Psoas muscle (tissue), 8 donors: ENCODE measurements at places on chromosomes 16 and 17.

DNA sequence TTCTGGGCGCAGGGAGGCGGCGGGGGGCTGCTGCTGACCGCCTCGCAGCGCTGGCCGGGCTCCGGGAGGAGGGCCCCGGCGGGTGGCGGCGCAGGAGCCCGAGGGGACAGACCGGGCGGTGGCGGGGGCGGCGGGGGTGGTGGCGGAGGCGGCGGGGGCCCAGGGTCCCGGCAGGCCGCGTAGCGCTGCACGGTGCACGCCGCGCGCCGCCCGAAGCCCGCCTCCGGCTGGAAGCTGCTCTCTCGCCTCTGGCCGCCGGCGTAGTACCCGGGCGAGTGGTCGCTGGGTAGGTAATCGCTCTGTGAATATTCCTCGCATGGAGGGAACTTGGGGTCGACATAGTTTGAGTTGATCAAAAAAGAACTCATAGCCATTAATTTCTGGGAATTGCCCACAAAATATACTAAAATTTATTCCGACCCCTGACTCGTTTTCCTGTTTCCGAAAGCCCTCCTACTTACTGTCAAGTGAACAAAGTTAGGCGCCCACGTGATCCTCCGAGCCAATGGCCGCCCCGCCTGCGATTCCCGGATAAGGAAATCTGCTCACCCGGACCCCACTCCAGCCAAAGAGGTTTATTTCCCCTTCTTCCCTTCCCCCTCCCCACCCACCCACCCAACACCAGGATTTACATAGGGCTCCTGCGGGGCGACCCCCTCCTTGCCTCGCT is at the start of gene HOXB4:
Gene HOXB4 (minus strand): TSS at position 405 of the 670 bp plus-strand sequence. CDS start 31 bp downstream, at position 374.
- peak; percentile 80 for DNase-seq

- DNase-seq: no peak
Measured at GRCh38 chr16:62036101-62036801, at the start of gene CDH8. Gene CDH8, minus strand, starts transcription at chr16:62036438. Its CDS starts 15,035 bp downstream, at chr16:62021403.

DNA sequence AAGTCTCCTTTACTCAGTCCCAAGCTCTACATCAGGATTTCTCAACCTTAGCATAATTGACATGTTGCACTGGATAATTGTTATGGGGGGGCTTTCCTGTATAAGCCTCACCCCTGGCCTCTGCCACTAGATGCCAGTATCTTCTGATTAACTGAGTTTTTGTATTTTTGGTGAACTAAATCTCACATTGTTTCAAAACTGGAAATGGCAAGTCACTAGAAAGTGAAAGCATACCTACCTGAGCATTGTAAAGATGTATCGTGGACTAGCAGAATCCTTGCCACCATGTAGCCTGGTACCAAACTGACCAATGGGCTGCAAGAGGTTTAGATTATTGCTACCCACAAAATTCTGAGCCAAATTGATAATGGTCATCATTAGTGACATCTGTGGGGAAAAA is 15.0 kb downstream of the TOP2A start:
- DNase-seq: no peak

DNA sequence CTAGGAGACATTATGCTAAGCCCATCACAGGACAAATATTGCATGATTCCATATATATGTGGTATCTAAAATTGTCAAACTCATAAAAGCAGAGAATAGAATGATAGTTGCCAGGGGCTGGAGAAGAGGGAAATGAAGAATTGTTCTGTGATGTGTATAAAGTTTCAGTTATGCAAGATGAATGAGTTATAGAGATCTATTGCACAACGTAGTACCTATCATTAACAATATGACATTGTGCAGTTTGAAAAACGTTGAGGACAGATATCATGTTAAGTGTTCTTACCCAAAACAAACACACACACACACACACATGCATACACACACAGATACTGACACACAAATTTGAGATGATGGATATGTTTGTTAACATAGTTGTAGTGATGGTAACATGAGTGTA is 871.6 kb upstream of the GOT2 start:
- DNase-seq: no peak

- DNase-seq: no peak
Measured at GRCh38 chr16:24775455-24775854, 46.0 kb downstream of the TNRC6A start.
